ENCODE measurements at places on chromosomes 3 and 15.

- no peak overlapping the region for H3K4me3 ChIP-seq
- H3K36me3 ChIP-seq: no peaks in the 10 kb centered on the region
- no peaks in the 10 kb centered on the region for H3K27me3 ChIP-seq
- no peak for DNase-seq
- no peak overlapping the region for H3K27ac ChIP-seq
- no peaks in the 10 kb centered on the region for H3K4me1 ChIP-seq
Observed at GRCh38 chr3:160698599-160699195, 21.7 kb downstream of the ARL14 start.

DNA sequence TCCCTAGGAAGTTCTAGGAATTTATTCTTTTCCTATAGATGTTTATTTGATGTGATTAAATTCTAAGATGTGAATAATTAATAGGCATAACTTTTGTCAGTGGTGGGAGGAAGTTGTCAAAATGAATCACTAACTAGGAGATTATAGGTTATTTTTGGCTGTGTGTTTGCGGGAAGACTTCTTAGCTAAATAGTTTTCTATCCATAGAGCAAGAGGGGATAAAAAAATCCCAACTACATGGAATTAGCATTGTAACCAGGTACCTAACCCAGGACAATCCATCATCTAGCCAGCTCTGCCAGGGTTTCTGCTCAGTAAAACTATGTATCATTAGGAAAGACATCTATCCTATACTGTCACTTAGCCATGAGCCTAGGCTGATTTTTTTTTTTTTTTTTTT lies 23.9 kb downstream of the SLC30A4 start:
- no peak for DNase-seq
- H3K36me3 ChIP-seq: no peaks in the 10 kb centered on the region
- H3K27me3 ChIP-seq: no peaks in the 10 kb centered on the region
- H3K4me3 ChIP-seq: no peak overlapping the region
- H3K4me1 ChIP-seq: no peaks in the 10 kb centered on the region

DNA sequence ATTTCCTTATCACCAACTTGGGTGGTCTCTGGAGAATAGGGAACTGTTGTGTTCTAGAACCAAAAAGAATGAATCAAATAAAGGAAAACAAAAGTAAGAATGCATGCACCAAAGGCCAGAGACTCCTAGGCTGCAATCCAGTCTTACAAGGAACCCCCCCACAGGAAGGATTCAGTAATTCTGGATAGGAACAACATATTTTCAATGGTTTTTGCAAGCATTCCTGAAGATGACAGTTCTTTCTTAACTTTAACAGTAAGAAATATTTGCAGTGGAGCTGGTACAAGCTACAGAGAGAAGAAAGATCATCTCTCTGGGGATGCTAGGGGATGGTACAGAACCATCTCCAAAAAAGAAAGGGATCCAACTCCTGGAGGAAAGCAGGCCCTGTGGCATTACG lies 116.2 kb upstream of the CHRM5 start:
- no peaks in the 10 kb centered on the region for H3K36me3 ChIP-seq
- H3K4me3 ChIP-seq: no peak overlapping the region
- H3K4me1 ChIP-seq: no peaks in the 10 kb centered on the region
- no peak for DNase-seq
- no peaks in the 10 kb centered on the region for H3K27me3 ChIP-seq
- H3K27ac ChIP-seq: no peak overlapping the region

GRCh38 chr3:138009476-138010272 lies at the start of gene CLDN18:
Gene CLDN18 (plus strand): TSS chr3:138010165. CDS start chr3:138010226, 61 bp downstream.
- no peak within 1 kb of the TSS for H3K27ac ChIP-seq
- H3K4me1 ChIP-seq: no peaks in the 10 kb centered on the region
- no peaks in the 10 kb centered on the region for H3K36me3 ChIP-seq
- no peak for DNase-seq
- H3K27me3 ChIP-seq: no peaks in the 10 kb centered on the region

GRCh38 chr15:93341164-93341563 lies 252.2 kb upstream of the RGMA start:
- H3K4me1 ChIP-seq: no peaks in the 10 kb centered on the region
- DNase-seq: no peak
- H3K4me3 ChIP-seq: no peak overlapping the region
- no peaks in the 10 kb centered on the region for H3K27me3 ChIP-seq
- H3K27ac ChIP-seq: no peak overlapping the region

GRCh38 chr3:151724576-151725562 lies 8.9 kb upstream of the AADACL2 start:
- H3K36me3 ChIP-seq: no peaks in the 10 kb centered on the region
- no peak overlapping the region for H3K4me3 ChIP-seq
- H3K4me1 ChIP-seq: no peaks in the 10 kb centered on the region
- H3K27ac ChIP-seq: no peak overlapping the region
- H3K27me3 ChIP-seq: no peaks in the 10 kb centered on the region
- no peak for DNase-seq

DNA sequence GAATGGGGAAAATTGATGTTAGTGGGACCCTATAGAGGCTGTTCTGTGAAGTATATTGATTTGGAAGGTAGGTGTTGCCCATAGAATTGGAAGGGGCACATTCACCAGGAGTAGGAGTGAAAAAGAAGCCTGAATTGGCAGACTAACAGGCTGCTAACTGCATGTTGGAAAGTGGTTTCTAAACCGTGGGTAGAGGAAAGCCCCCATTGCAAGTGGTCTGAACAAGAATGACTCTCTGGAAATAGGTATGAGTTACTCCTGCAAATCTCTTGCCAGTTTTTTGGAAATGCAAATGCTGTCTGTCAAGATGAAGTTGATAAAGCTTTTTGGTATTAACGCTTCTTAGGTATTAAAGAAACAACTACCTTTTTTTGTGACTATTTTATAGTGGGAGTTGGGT lies 3.5 kb downstream of the UBE2E1 start:
- H3K36me3 ChIP-seq: peaks cover 25% of the 10 kb centered on the region
- H3K27ac ChIP-seq: peak overlapping the region; percentile 85
- peak; percentile 65 for DNase-seq
- H3K27me3 ChIP-seq: no peaks in the 10 kb centered on the region
- H3K4me3 ChIP-seq: peak overlapping the region; percentile 84

DNA sequence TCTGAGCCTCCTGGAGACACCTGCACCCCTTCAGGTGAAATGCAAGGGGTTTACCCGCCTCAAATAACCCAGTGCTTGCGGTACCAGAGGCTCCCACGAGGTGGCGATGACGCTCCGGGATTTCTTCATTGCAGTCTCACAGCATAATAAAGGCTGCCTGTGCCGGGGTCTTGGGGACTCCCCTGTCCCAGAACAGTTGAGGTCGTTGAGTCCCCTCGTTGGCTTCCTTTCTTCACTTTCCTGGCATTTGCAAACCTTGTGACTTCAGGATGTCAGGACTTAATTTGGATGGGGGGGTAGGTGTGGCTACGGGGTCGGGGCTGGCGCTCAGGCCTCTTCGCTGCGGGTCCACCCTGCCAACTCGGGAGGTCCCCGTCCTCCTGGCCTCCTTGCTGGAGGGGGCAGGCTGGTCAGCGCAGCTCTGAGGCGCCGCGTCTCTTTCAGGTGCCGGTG lies 1.3 kb downstream of the GNAT1 start:
- peak; percentile 93 for DNase-seq
- H3K4me3 ChIP-seq: no peak overlapping the region
- H3K27ac ChIP-seq: no peak overlapping the region

- no peak overlapping the region for H3K27ac ChIP-seq
- DNase-seq: no peak
- H3K4me3 ChIP-seq: no peak overlapping the region
Observed at GRCh38 chr3:135448520-135448919, 517.0 kb upstream of the PPP2R3A start.

DNA sequence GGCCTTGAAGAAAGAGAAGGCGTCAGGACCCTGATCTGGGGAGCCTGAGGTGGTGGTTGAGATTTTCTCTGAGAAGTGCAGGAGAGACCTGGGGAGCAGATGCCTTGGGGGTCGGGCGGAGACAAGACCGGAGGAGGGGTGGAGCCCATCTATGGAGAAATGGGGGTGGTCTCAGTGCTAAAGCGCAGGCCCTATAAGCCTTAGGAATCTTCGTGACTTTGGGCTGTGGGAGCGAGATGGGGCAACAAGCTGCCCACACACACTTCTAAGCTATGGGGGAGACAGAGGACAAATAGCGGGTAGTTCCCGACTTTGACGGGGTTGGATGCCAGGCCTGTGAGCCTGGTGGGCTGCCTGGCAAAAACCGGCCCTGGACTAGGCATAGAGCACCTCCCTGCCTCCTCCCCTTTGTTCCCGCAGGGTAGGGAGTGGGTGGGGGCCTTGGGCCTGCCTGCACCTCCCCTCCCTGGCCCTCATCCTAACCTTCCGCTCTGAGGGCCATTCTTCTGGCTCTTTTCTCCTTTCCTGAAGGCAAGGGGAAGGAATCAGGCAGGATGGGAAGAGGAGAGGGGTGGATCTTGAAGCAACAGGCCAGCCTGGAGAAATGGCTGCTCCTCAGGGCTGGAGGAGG lies 880 bp downstream of the NISCH start:
- DNase-seq: peak; percentile 64
- H3K4me3 ChIP-seq: peak overlapping the region; percentile 96
- peak overlapping the region; percentile 61 for H3K27ac ChIP-seq
- peaks cover 28% of the 10 kb centered on the region for H3K36me3 ChIP-seq
- peaks cover 26% of the 10 kb centered on the region for H3K4me1 ChIP-seq

DNA sequence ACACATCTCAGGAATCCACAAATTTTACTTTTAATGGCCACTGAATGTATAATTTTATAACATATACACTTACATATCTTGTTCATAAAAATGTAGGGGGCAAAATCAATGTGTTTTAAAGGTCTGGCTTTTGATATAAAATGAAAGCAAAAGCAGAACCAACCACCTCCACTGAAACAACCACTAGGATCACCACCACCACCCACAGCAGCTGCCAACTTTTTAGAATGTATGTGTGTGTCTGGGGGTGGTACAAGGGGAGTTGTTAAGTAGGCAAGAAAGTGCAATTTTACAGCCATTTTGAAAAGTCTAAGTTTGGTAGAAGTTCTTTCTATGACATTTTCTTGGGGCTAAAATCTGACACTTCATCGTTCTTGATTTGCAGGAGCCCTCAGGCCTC lies 44.0 kb downstream of the OTOL1 start:
- H3K4me3 ChIP-seq: no peak overlapping the region
- H3K4me1 ChIP-seq: no peaks in the 10 kb centered on the region
- no peak overlapping the region for H3K27ac ChIP-seq
- no peak for DNase-seq
- no peaks in the 10 kb centered on the region for H3K27me3 ChIP-seq

GRCh38 chr3:119604878-119605277 lies 7.2 kb downstream of the PLA1A start:
- H3K4me3 ChIP-seq: no peak overlapping the region
- H3K36me3 ChIP-seq: no peaks in the 10 kb centered on the region
- no peak overlapping the region for H3K27ac ChIP-seq
- DNase-seq: no peak

DNA sequence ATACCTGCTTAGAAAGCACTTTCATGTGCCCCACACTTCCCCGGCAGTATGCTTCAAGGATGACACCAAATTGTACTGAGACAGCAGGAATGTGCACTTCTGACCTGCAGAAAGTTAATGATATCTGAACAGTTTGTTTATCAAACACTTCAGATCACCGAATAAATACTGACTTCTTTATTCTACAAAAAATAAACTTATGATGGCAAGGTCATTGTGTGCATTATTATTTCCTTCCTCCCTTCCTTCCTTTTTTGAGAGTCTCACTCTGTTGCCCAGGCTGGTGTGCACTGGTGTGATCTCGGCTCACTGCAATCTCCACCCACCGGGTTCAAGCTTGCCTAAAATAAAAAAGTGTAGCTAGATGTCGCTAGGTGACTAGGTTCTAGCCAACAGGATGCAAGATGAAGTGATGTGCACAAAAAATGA lies 80.3 kb downstream of the FAIM start:
- H3K4me3 ChIP-seq: no peak overlapping the region
- peaks cover 16% of the 10 kb centered on the region for H3K4me1 ChIP-seq
- H3K27me3 ChIP-seq: no peaks in the 10 kb centered on the region

DNA sequence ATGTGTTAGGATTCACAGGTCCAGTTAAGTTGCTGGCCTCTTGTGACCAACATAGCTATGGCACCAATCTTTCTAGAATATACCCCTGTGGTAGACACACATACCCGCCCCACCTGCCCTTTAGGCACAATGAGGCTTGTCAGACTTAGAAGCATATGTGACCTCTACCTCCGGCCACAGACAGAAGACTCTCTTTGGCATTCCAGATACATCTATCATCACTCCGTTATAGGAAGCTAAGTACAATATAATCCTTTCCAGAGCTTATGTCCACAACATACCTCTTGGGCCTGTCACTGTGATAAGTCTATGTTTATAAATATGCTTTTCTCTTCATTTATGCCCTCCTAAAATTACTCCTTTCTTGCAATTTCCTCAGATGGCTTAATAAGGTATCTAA lies 39.8 kb downstream of the CD47 start:
- no peak overlapping the region for H3K4me3 ChIP-seq
- no peaks in the 10 kb centered on the region for H3K27me3 ChIP-seq
- H3K4me1 ChIP-seq: no peaks in the 10 kb centered on the region
- peaks cover 61% of the 10 kb centered on the region for H3K36me3 ChIP-seq
- no peak overlapping the region for H3K27ac ChIP-seq

GRCh38 chr3:159859424-159859823 lies 129.2 kb upstream of the IL12A start:
- no peak for DNase-seq
- no peak overlapping the region for H3K27ac ChIP-seq
- no peaks in the 10 kb centered on the region for H3K4me1 ChIP-seq
- no peaks in the 10 kb centered on the region for H3K36me3 ChIP-seq

DNA sequence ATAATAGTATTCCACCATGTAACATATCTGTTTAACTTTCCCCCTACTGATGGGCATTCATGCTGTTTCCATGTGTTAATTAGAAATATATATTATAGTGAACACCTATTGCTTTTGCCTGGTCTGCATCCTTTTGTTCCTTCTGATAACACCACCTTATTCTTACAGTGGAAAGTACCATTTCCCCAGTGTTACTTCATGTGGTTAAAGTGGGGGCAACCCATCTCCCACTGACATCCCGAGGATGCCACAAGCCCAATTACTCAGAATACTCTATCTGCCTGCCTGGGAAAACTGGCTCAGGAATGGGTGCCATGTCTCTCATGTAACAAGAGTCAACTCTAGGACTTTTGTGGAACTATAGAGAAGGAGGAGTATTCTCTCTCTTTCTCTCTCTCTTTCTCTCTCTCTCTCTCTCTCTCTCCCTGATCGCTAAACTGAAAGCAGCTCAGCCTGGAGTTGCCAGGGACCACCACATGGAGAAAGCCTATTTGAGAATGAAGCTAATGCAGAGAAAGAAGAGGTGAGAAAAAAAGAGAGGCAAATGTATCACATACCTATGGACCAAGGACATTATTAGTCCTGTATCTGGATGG lies 66.4 kb upstream of the PPIB start:
- H3K27ac ChIP-seq: no peak overlapping the region
- DNase-seq: no peak
- peaks cover 38% of the 10 kb centered on the region for H3K4me1 ChIP-seq
- H3K4me3 ChIP-seq: no peak overlapping the region
- no peaks in the 10 kb centered on the region for H3K27me3 ChIP-seq
